ENCODE measurements at places on chromosomes 16 and 17.

DNA sequence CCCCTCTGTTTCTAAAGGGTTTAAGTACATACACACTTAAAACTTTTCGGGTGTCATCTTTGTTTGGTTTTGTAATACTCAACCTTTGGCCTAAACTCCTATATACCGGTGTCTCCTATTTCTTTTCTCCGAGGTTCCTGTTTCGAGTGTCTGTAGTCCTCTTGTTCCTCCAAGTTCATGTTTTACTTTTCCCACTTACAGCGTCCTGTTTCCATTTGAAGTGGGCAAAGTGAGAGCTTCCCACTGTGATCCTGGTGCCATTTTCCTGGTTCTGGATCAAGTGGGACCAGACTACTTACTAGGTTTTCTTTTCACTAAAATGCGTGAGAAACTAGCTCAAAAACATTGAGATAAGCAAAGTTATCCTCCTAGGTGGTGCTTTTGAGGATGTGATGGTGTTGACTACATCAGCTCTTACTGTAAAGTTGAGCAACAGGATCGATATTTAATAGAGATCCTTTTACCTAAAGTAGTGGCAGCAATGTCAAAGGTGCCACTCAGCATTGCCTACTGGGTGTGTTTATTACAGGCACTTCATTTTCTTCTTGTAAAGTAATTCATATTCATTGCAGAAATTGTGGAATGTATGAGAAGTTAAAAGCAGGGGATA is 1.3 kb downstream of the PSMD3 start:
- no peak for DNase-seq

- DNase-seq, result no peak
These were observed 27.9 kb upstream of the EFCAB13 start for GRCh38 chr17:47295874-47296255.

GRCh38 chr16:89034971-89035668 is 58.1 kb upstream of the CBFA2T3 start:
- no peak for DNase-seq

DNA sequence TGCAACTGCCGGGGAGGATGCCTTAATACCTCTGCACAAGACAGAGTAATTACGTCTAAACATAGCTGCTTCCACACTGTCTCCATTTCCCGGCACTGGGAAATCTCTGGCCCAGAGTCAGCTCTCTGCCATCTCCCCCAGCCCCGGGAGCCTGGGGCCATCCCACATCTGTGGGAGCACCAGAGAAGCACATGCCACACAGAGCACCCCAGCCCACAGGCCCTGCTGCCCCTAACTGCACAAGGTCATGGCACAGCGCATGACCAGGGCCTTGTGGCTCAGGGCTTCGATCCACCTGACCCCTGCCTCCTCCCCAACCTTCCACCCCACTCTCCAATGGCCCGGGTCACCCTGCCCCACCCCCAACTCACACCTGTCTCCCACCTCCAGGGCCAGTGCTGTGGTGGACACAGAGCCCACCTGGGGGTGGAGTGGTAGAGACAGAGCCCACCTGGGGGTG is 36.6 kb upstream of the RBFOX3 start:
- DNase-seq, result no peak

DNA sequence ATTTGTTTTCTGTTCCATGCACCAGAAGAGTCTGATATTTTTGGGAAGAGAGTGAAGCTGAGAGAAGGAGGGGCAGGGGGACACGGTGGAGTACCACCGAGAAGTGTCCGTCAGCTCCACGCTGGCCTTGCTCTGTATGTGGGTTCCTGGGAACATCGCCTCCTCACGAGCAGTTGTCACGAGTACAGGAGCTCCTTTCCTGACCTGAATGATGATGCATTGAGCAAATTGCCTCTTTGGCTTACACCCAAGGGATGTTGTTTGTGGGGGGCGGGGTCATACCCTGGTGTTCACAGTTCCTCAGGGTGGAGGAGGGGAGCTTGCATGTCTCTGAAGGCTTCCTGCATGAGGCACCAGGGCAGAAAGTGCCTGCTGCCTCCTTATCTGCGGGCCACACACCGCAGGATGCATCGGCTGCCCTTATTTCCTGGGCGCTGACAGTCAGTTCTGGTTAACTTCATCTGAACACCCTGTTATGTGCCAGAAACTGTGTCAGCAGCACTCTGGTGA is 36.2 kb downstream of the RGS9 start:
- peak; percentile 31 for DNase-seq

GRCh38 chr16:84322749-84323148 is 28.1 kb downstream of the WFDC1 start:
- no peak for DNase-seq

GRCh38 chr16:25155553-25156460 is 44.3 kb downstream of the LCMT1 start:
- no peak for DNase-seq

DNA sequence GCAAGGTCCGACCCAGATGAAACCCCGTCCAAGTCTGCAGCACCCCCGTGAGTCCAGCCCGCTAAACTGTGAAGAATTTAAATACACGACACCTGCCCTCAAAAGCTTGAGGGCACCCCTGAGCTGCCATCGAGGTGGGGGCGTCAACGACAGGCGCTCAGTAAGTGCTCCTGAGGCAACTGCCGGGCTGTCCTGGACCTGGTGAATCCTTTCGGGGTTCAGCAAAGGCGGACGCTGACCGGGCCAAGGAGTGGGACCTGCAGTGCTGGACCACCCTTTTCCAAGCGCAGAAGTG is 512 bp upstream of the ENDOV start:
- DNase-seq, result no peak

DNA sequence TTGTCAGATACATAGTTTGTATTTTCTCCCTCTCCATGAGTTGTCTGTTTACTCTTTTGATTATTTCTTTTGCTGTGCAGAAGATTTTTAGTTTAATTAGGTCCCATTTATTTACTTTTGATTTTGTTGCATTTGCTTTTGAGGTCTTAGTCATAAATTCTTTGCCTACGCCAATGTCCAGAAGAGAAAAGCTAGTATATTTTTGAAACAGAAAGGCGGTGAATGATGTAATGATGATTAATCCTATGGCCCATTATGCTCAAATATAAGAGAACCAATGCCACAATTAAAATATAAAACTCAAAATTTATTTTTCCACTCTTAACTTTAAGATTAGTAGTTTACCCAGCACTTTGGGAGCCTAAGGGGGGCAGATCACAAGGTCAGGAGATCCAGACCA is 59.8 kb upstream of the SMIM36 start:
- DNase-seq, result no peak

- DNase-seq, result no peak
These were observed 6.4 kb downstream of the DPEP1 start for GRCh38 chr16:89619840-89620239.

DNA sequence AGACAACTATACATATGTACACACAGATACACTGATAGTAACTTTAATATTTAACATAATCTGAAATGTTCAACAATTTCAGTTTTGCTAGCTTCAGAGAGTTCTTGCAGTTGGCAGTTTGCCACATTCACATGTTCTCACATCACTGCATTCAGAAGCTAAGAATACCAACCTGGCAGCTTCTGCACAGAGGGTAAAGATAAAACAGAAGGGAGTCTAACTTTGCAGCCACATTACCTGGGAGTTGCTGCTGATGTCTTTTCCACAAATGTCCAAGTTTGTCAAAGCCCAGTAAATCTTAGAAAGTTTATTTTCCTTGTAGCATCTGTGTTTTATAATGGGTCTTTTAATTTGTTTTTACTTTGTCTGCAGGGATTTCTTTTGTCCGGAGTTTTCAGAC is 332.0 kb downstream of the BCAS3 start:
- no peak for DNase-seq

DNA sequence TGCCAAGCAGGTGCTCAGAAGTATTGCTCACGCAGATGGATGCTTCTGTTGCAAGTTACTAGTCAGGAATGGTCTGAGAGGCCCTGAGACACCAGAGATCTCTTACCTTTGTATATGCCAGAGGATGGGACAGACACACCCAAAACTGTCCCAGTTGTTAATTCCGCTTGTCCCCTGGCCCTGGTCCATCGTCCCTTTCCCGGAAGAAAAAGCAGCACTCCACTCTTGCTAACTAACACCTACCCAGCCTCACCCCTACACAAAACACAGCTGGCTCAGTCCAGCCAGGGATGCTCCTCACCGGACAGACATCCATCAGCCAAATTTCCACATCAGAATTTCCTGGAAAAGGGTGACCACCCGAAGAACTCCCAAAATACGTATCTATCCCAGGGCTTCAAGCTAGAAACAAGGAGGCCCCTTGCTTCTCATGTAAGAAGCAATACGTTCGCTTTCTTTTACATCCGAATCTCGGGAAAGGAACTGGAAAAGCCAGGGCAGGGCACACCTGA is 2.0 kb downstream of the GAS7 start:
- no peak for DNase-seq

- DNase-seq, result peak; percentile 59
These were observed 60.8 kb upstream of the MED9 start for GRCh38 chr17:17416007-17416399.

- DNase-seq, result no peak
These were observed 43.6 kb downstream of the TOM1L2 start for GRCh38 chr17:17928398-17929287.

GRCh38 chr17:32020943-32021614 is 13.9 kb downstream of the LRRC37B start:
- no peak for DNase-seq

GRCh38 chr16:30066761-30067583 is 1.4 kb downstream of the ALDOA start:
- no peak for DNase-seq

- DNase-seq, result no peak
These were observed 149.5 kb upstream of the COX10 start for GRCh38 chr17:13919818-13920217.

- DNase-seq, result no peak
These were observed 3.9 kb upstream of the WFIKKN2 start for GRCh38 chr17:50831471-50831928.

GRCh38 chr16:72149676-72150464 is 22.1 kb downstream of the PMFBP1 start:
- no peak for DNase-seq

- no peak for DNase-seq
These were observed 390 bp downstream of the MNT start for GRCh38 chr17:2400474-2400866.

DNA sequence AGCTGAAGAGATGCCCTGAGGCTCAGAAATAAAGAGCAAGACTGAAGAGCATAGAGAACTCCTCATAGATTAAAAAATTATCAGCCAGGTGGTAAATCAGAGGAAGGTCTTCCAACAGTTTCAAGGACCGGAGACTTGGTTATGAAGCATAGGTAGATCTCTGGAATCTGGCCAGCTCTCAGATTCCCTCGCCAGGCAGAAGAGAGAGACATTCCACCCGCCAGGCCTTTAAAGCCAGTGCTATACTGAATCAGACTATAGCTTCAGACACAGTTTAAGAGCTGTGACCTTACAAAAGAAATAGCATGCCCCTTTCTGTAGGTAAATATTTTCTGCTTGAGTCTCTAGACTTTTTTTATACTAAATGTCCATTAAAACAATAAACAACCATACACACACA is 70.3 kb downstream of the NFATC3 start:
- no peak for DNase-seq

DNA sequence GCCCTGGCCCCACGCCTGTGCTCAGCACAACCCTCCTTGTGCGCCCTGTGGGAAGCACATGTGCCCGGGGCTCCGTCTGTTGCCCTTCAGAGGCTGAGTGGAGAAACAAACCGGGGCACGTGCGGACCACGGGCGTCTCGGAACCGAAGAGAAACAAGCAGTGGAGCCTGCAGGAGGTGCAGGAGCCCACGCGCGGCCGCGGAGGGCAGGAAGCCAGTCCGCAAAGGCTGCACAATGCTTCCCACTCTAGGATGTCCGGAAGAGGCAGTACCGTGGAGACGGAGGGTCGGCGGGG is 75.5 kb upstream of the GNG13 start:
- no peak for DNase-seq

GRCh38 chr16:65281586-65281985 is 159.7 kb upstream of the CDH11 start:
- no peak for DNase-seq

GRCh38 chr17:37088913-37089312 is 140.2 kb downstream of the AATF start:
- no peak for DNase-seq

DNA sequence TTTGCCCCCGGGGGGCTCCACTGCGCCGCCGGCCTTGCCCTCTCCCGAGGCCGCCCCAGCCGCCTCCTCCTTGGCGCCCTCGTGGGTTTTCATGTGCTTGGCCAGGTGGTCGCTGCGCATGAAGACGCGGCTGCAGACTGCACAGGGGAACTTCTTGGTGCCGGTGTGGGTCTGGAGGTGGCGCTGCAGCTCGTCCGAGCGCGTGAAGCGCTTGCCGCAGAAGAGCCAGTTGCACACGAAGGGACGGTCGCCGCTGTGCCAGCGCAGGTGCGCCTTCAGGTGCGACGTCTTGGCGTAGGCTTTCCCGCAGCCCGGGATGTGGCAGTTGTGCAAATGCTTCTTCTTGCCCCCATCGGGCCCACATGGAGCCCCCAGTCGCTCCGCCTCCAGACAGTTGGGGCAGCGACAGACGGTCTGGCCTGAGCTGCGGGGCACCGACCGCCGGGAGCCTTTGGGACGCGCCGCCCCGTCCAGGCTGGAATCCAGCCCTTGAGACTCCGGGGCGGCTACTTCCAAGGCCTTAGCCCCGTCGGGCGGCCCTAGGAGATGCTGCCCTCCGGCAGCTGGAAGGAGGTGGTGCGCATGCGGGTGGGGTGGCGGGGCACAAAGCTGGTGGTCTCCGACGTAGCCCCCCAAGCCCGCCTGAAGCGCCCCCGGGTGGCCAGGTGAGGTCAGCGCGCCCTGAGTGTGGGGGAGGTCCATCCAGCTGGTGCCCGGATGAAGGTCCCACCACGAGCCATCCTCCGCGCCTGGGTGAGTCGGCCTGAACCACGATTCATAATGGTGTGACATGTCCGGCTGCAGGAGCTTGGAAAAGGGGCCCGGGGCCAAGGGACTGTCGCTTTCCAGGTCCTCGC is 3.4 kb downstream of the SP6 start:
- no peak for DNase-seq

GRCh38 chr17:60832151-60832585 is 154.5 kb downstream of the BCAS3 start:
- DNase-seq, result no peak

DNA sequence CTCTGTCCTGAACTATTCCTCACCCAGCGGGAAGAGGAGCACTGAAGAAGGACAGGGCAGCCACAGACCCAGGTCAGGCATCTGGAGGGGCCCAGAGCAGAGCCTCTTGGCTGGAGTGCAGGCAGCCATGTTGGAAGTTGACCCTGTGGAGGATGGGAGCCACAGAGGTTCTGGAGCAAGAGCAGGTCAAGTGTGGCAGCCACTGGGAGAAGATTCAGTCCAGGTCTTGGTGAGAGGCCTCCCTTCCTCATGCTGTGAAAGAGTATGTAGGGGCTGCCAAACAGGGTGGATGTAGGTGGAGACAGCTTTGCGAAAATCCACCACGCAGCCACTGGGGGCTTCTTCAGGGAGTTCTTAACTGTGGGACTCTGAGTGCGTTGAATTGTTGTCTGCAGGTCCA is 590 bp upstream of the CD79B start:
- no peak for DNase-seq

- DNase-seq, result no peak
These were observed 77.6 kb upstream of the HLF start for GRCh38 chr17:55186937-55187770.
